ENCODE measurements at places on chromosomes 11 and 22.

DNA sequence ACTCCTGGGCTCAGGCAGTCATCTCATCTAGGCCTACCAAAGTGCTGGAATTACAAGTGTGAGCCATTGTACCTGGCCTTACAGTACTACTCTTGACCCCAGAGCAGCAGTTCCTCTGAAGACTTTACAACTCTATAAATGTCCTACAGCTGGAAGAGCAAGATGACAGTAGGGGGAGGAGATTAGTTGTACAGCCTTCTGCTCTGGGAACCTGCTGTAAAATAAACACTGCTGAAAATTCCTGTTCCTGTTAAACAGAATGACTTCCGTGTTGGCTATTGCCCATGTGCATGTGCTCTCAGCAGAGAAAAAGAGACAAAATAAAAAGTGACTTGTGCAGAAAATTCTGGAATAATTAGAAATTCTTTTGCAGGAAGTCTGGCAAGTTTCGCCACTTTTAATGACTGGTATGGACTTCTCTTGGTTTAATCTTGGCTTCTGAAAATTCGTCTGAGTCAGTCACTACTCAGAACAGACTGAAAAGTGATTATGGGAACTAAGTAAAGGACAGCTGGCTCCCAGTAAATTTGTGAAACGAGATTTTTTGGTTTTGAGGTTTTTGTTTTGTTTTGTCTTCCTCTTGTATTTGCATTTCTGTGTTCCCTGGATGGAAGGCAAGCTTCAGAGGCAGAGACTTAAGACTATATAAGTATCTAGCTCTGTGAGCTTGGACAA, 955.7 kb downstream of the DLG2 start:
- no peak for DNase-seq

DNA sequence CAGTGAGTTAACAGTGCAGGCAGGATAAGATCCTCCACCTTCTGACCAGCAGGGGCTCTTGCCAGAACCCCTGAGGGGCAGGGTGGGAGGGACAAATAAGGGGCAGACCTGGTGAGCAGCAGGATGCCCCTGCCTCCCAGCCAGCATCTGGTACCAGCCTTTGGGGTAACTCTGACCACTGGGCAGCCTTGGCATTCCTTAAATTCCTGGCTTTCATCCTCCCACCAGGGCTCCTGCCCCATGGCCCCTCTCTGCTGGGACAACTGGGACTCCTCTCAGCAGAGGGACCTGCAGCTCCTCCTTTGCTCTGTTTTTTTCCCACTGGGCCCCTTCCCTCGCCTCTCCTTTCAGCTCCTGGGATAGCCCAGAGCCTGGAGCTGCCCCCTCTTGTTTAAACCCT, 98.0 kb upstream of the CD82 start:
- no peak for DNase-seq

- no peak for DNase-seq
These were observed 73.4 kb upstream of the TEAD1 start for GRCh38 chr11:12600829-12601228.

GRCh38 chr22:48888466-48889208, 939.0 kb downstream of the BRD1 start:
- no peak for DNase-seq

- DNase-seq: no peak
These were observed 123.4 kb downstream of the C11orf58 start for GRCh38 chr11:16861862-16862261.

DNA sequence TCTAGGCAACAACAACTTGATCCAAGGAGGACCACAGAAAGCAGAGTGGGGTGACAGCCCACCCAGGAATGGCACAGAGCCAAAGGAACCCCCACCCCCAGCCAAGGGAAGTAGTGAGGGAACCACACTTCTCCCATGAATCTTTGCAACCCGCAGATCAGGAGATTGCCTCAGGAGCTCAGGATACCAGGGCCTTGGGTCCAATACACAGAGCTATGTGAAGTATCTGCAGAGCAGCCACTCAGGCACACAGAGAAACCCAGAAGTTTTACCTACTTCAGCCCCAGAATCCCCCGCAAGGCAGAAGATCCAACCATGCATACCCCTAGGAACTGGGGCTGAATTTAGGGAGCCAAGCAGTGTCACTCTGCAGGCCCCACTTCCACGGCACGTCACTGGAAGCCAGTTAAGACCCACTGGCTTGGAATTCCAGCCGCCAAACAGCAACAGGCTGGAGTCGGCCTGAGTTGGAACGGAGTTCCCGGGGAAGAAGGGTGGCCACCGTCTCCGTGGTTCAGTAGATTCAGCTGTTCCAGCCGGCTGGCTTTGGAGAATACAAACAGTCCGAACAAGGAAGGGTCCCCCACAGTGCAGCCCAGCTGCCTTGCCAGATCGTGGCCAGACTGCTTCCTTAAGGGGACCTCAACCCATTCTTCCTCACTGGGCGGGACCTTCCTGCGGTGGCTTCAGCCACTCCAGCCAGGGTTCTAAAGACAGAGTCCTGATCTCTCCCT, 174.1 kb downstream of the TTC28 start:
- DNase-seq: no peak

DNA sequence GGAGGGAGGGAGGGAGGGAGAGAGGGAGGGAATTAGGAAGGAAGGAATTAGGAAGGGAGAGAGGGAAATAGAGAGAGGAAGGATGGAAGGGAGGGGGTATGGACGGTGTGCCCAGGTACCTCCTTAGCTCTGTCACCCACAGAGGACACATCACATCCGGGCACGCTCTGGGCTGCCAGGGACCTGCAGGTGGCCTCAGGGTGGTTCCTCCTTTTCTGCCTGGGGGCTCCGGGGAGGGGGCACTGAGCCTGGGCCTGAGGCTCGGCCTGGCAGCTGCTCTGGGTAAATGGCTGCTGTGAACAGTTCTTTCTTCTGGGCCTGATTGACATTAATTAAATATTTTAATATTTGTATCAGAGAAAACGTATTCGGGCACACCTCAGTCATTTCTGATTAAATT, 733.5 kb downstream of the BRD1 start:
- no peak for DNase-seq

DNA sequence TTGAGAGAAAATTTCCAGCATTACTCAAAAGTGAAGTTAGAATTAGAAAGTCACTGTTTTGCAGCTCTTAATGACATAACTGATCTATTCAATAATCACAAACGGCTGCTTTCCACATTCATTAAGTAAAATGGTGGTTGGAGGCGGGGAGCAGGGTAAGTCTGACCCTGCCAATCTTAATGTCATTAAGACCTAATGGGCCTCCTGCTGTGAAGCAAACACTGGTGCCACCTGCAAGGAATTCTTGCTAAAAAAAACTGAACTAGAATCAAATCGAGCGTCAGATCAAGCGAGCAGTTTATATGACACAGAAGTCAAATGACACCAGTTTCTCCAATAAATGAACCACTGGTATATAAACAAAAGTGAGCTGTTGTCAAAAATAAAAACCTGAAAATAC, 351.5 kb downstream of the BRD1 start:
- no peak for DNase-seq

DNA sequence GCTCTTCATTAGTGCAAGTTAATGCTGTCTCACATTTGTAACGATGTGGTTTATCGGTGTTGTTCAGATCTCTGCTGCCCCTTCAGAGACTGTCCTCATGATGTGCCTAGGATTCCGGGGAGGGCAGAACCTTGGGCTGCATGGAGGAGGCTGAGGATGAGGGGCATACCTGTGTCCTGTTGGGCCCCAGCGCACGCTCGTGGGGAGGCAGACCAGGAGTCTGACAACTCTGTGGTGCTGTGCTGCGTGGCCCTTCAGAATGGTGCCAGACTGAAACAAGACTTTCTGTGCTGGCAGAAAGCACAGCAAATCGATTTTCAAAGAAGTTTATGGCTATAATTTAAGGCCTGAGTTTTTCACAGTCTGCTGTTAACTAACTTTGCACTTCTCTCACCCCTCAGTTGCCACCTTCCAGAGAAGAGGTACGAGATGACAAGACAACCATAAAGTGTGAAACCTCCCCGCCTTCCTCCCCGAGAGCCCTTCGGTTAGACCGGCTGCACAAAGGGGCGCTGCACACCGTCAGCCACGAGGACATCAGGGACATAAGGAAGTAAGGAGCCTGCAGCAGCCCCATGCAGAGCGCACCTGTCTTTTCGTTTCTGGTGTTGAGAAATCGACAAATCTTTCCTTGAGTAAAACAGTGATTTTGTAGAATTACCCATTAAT, 44.3 kb upstream of the CTTN start:
- DNase-seq: no peak

DNA sequence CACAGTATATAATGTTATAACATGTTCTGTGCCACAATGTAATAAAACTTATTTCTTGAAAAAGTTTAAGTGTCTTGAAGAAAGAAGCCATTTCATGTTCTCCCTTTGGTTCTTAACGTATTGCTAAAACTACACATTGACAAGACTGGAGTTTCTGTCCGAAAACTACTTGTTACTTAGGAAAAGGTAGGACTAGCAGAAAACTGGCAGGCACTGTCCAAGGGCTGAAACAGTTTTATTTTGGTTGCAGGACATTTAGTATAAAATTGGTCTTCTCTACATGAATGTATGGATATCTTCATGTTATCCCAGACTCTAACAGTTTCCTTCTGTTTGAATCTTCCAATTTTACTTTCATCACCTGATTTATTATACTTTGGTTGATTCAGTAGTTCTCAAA, 1027.1 kb downstream of the LRRC4C start:
- no peak for DNase-seq

GRCh38 chr11:100920593-100920992, 209.0 kb downstream of the PGR start:
- no peak for DNase-seq

DNA sequence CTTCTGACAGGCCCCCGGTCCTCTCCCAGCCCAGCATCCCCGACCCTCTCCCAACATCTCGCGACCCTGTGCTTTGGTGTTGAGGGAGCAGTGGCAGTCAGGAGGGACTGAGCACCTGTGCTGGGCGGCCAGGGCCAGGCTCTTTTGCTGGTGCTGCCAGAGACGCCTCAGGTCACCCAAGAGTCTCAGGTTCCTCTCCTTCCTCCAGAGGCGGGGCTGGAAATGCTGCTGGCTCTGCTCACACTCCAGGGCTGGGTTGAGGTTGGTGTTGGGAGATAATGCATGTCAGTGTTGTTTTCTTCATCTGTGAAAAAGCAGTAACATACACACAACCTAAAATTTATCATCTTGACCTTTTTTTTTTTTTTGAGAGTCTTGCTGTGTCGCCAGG, 1.2 kb upstream of the IGLL1 start:
- no peak for DNase-seq

- no peak for DNase-seq
These were observed 59.3 kb downstream of the MORC2 start for GRCh38 chr22:30909306-30909705.

- DNase-seq: no peak
These were observed 47.5 kb upstream of the TCF20 start for GRCh38 chr22:42317691-42318547.

DNA sequence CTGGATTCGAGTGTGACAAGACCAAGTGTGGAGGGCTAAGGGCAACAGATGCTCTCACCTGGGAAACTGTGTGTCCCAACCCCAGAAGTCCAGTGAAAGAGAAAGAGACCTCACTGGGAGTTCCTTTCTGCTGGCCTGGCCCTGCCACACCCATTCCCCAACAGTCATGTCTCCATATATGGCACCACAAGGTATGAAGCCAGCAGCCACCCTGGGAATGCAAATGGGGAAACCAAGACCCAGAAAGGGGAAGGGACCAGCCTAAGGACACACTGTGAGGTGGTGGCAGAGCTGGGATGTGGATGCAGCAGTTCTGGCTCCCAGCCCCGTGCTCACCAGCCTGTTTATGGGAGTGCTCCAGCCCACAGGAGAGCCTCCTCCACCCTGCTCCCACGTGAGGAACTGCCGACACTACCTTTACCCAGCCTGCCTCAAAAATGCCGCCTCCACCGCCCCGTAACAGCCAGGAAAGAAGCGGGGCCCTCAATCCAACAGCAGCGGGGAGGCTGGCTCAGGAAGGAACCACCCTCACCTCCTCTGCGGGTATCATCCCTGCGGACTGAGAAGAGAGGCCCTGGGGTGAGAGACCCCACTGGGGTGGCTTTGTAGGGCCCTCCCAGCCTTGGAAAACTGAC, 12.6 kb downstream of the LMO1 start:
- DNase-seq: no peak

DNA sequence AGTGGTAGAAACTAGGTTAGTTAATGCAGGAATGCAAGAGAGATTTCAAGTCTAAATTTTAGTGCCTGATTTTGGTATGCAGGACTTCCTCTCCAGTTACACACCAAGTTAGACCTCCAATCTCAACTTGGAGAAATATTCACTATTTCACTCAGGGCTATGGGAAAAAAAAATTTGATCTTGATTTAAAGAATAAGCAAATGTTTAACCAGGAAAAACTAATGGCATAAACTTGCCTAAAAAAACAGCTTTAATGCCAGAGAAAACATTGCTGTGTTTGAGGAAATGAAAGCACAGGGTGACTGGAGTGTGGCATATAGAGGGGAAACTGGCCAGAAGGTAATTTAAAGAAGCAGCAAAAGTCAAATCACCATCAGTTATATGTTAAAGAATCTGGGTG, 575.4 kb upstream of the LRRC4C start:
- DNase-seq: no peak

DNA sequence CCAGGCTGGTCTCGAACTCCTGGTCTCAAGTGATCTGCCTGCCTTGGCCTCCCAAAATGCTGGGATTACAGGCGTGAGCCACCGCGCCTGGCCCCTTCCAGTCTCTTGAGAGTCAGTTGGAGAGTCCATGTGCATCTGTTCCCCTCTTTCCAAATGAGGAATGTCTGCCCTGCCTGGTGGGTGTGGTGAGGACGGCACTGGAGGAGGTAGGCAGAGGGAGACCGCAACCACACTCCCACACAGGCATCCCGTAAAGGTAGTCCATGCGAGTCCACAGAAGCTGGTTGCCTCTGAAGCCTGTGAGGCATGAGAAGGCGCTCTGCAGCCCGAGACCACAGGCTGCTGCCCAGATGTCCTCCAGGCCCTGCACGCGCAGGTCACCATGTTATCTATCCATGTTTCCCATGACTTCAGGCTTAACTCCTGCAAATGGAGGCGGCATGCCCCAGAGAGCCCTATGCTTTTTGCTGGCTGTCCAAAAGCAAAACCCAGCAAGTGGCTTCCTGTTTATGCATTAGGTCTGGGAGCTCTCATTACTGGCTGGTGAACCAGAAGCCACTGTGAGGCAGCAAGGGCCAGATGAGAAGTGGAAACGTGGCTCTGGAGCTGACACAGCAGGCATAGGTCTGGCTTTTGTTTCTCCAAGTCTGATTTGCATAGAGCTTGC, 43.4 kb downstream of the GRIK4 start:
- DNase-seq: no peak

DNA sequence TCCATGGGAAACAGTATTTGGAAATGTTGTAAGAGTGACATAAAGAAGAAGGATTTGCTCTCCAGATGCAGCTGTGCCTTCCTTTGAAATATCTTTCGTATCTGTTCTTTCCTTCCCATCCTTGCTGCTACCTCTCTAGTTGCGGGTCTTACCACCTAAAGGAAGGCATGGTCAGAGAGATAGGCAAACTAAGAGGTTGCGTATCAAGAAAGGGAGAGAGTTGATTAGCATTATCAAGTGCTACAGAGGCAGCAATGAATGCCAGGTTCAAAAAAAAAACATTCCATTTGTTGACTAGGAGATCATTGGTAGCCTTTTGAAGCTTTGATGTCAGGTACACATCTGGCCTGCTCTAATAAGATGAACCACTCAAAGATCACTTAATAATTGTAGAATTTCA, 4.6 kb downstream of the GTPBP1 start:
- DNase-seq: no peak

GRCh38 chr11:34154059-34154875, 48.8 kb downstream of the NAT10 start:
- peak; percentile 11 for DNase-seq

GRCh38 chr22:46213052-46213451, 37.0 kb downstream of the CDPF1 start:
- DNase-seq: no peak

- no peak for DNase-seq
These were observed 101.9 kb upstream of the OR4B1 start for GRCh38 chr11:48114740-48115139.
